ENCODE measurements at places on chromosomes 11 and 22. TPM values are rescaled to one million over a fixed set of nuclear protein-coding genes. Genes with fewer than 3 reads are reported as not detected.

MB gene
- 12.8 TPM for total RNA-seq

TMEM191C gene
- total RNA-seq = 0.71 TPM

- DNase-seq = no peak
These were observed 36.7 kb upstream of the B3GNT6 start for GRCh38 chr11:76997512-76997911.

- DNase-seq = no peak
These were observed 20.4 kb downstream of the RNF141 start for GRCh38 chr11:10520562-10520961.

GRCh38 chr11:121372028-121372427 is 79.5 kb downstream of the SC5D start:
- DNase-seq = no peak

DNA sequence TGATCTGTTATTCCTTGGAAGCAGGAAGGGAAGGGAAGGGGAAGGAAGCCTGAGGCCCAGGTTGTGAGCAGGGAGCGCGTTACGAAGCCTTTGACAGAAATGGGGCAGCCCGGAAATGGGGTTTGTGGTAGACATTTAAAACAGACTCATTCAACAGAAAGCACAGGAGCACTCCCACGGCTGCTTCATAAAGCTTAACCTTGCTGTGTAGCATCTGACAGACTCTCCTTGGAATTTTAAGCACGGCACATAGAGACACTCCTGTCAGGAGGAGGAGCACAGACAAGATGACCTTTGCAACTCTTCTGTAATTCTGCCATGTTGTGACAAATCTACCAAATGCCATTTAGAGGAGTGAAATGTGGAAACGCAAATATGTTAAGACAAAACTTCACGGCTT is 131.6 kb downstream of the FBXO7 start:
- DNase-seq = no peak

DNA sequence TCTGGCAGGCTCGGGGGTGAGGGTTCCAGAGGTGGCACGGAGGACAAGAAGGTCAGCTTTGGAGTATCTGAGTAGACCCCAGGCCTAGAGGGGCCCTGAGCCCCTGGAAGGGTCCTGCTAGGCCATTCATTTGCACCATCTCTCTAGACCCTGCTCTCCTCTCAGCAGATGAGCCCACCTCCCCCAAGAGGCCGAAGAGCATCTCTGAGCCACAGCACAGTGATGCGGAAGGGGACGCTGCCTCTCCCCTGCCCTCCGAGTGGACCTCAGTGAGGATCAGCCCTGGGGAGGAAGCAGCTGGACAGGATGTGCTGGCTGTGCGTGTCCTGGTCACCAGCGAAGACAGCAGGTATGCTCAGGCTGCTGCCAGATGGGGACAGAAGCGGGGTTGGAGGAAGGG is 101.6 kb upstream of the PARVA start:
- peak; percentile 56 for DNase-seq

BEST1 gene
- total RNA-seq = 2.3 TPM

DNA sequence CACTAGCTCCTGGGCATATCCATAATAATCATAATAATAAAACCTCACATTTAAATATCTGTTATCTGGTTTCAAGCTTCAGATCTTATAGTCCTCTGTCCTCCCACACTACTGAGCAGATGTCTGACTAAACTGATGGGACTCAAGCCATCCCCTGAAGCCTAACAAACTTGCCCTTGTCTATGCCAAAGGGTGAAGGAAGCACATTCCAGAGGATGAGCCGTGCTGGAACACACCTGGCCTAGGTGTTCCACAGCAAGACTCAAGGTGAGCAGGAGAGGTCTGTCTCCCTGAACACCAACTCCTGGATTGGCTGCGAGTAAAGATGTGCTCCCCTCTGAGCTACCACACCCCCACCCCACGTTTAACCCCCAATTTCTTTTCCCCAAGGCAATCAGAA is 14.7 kb downstream of the SCUBE2 start:
- no peak for DNase-seq

Data from sigmoid colon (tissue), 7 donors.